Neural cell (in vitro differentiated cells): ENCODE measurements at places on chromosomes 7 and 10. TPM values are rescaled to one million over a fixed set of nuclear protein-coding genes. Genes with fewer than 3 reads are reported as not detected.

The SPDYE1 gene
- not detected in 2 replicates for polyA plus RNA-seq

The CYP3A5 gene
- not detected in 2 replicates for polyA plus RNA-seq

The WAC gene
- polyA plus RNA-seq: 63.9 and 71.9 TPM in 2 replicates

The IRF5 gene
- polyA plus RNA-seq: not detected in 2 replicates

The APBB1IP gene
- not detected in 2 replicates for polyA plus RNA-seq

The VWA2 gene
- polyA plus RNA-seq: not detected in 2 replicates

The FAM25G gene
- polyA plus RNA-seq: not detected in 2 replicates

The PILRA gene
- polyA plus RNA-seq: 23.7 and 29.2 TPM in 2 replicates

The CFAP69 gene
- polyA plus RNA-seq: 5.9 and 6.2 TPM in 2 replicates

The TBL2 gene
- polyA plus RNA-seq: 38.6 and 53.5 TPM in 2 replicates

The ACBD7 gene
- 3.3 and 7.8 TPM in 2 replicates for polyA plus RNA-seq

The FAM20C gene
- 22.7 and 29.7 TPM in 2 replicates for polyA plus RNA-seq

The ARMC3 gene
- polyA plus RNA-seq: 0.22 TPM in 1 of 2 replicates, not detected in the other

The CLDN4 gene
- polyA plus RNA-seq: 0.09 TPM in 1 of 2 replicates, not detected in the other
